ENCODE measurements at places on chromosomes 12 and 14.

GRCh38 chr12:65836419-65837197 is 12.3 kb downstream of the HMGA2 start:
- no peak for DNase-seq

- DNase-seq, result no peak
These were observed 29.1 kb upstream of the CDKL1 start for GRCh38 chr14:50425816-50426215.

DNA sequence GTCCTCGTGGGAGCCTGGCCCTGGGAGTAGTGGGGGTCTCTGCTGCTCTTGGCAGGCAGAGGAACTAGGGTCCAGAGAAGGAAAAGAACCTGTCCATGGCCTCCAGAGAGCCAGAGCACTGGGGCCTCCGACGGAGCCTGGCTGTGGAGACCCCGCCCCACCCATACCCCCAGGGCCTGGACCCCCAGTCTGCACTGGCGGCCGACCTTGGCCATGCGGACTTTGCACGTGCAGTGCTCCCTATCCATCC is 1.1 kb downstream of the BEGAIN start:
- DNase-seq, result no peak

DNA sequence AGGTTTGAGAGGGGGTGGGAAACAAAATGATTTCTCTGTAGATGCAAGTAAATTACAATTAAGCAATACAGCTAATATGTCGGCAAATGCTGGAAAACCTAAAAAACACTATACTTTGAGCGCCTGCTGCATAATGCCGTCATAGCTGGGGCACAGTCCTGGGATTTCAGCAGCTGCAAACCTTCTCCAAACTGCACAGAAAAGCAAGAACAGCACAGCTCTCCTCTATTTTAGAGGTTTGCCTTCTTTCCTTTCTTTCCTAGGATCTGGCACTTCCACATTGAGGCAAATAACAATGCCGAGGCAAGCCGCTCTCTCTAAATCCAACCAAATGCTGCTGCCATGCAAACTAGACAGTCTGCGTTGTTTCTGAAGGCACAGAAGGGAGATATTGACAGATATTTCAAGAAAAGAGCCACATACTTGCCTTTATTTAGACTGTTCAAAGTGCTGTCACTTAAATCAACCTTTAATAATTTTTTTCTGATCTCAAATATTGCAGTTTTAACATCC is 287.1 kb upstream of the G2E3 start:
- no peak for DNase-seq

- DNase-seq, result no peak
These were observed 16.2 kb downstream of the PYGL start for GRCh38 chr14:50928002-50928635.

DNA sequence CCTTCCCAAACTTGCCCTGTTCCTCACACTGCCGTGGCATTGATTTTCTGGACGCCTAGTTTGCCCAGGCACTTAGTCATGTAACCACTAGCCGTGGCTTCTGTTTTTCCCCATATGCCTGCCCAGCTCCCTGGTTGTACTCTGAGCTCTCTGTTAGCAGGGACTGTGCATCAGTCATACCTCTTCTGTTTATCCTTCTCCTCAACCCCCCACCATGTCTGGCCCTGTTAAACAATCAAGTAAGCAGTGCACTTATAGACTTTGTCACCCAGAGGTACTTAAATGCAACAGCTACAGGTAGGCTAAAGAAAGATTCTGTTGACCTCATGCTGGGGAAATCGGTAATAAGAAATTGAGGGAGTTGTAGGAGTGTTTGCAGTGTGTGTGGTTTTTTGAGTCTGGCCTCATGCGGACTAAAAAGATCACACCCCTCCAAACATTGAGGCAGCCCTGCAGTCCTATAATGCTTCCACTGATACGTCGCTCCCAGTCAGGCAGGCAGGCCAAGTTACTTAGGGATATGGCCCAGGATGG is 17.0 kb downstream of the UBE3B start:
- DNase-seq, result no peak

- no peak for DNase-seq
These were observed 19.7 kb downstream of the SPTB start for GRCh38 chr14:64860039-64860438.

DNA sequence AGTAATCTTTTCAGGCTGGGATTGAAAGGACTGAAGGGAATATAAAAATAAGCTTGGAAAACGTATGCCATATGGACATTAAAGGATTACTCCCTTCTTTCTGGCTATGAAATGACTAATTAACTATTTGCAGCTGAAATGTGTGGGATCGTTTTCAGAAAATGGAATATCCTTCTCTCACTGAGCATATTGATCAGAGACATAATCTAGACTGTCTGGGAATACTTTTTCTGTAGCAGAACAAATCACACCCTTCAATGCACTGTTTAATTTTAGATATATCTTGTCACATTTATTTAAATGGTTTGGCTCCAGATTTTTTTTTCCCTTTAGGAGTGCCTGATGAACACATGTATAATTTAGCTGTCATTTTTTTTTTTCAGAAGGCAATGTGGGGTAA is 10.8 kb upstream of the ACTR10 start:
- DNase-seq, result no peak

DNA sequence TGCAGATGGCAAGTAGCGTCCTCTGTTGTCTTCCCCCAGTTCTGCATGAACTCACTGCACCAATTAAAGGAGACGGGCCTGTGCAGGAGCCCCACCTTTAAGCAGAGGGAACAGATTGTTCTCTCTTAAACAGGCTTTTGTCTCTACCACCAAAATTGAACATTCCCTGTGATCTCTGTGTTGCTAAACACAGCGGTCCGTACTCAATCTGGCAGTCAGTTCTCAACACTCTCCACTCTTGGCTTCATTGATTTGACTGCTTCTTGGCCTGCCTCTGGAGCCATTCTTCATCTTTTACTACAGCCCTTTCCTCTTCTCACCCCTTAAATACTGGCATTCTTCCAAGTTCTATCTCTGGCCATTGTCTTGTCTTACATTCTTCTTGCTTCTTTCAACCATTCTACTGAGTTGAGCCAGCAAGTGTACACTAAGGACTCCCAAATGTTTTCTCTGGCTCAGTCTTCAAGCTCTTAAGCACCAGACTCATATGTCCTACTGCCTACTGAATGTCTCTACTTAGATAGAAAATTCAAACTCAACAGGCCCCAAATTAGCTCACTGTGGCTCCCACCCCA is 8.0 kb upstream of the NT5DC3 start:
- no peak for DNase-seq

DNA sequence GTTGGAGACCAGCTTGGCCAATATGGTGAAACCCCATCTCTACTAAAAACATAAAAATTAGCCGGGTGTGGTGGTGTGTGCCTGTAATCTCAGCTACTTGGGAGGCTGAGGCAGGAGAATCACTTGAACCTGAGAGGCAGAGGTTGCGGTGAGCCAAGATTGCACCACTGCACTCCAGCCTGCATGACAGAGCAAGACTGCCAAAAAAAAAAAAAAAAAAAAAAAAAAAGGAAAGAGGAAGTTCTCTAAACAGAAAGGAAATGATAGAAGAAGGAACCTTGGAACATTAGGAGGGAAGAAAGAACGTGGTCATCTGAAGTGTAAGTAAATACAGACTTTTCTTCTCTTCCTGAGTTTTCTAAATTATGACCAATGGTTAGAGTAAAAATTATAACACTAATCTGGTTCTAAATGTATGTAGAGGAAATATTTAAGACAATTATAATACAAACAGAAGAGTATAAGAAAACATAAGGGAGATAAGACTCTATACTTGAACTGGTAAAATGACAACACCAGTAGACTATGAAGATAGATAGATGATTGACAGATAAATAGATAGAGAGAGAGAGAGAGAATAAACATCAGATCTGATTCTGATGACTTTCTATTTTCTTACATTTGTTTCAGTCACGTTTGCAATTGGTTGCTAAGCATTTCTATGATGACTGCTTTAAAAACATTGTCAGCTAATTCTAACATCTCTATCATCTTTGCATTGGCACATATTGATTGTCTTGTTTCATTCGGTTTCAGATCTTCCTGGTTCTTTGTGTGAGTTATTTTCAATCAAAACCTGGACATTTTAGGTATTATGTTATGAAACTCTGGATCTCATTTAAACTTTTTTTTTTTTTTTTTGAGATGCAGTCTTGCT is 12.9 kb upstream of the CORO1C start:
- DNase-seq, result no peak

- DNase-seq, result no peak
These were observed 144.8 kb downstream of the NUAK1 start for GRCh38 chr12:105993766-105994555.

- DNase-seq, result no peak
These were observed 47.6 kb downstream of the SH2B3 start for GRCh38 chr12:111453071-111453989.
